ENCODE measurements at places on chromosomes 5 and 9.

- DNase-seq = no peak
Measured at GRCh38 chr5:32707418-32707997, 3.6 kb upstream of the NPR3 start.

DNA sequence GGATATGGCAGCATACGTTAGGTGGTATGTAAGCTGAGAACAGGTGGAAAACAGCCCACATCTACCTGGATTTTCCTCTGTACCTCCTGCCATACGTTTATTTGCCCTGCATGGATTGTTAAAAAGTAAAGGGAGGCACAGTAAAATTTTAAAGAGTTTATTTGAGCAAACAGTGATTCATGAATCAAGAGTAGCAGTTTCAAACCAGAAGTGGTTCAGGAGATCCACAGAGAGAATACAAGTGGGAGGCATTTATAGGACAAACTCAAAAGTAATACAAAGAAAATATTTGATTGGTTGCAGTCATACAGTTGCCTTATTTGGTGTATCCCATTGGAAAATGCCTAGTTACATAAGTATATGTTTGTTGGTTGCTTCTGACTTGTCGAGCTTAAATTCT is 117.6 kb downstream of the FAM170A start:
- DNase-seq = no peak

- DNase-seq = no peak
Measured at GRCh38 chr5:4802044-4802443, 338.1 kb upstream of the ADAMTS16 start.

GRCh38 chr9:74528207-74528606 is 31.1 kb downstream of the RORB start:
- no peak for DNase-seq
